Stimulated activated CD8-positive, alpha-beta memory T cell treated with anti-CD3 and anti-CD28 coated beads, Interleukin-7, amount 100 ng/mL, for 48 hours (primary cell): ENCODE measurements at places on chromosomes 3 and 15.

DNA sequence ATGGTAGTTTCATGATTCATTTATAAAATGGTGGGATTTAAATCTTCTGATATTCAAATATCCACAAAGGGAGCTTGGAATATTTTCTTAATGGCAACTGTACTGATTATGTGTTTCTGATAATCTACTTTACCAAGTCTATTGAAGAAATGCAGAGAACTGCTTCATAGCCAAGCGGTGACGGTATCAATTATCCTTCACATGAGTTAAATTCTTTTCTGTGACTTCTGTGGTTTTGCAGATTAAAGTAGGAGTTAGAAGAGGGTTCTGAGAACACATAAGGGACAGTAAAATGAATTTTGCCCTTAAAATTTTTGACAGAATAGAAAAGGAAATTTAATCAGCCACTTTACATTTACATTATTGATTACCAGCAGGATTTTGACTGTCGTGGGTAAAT is 563.2 kb downstream of the GBE1 start:
- no peak for DNase-seq

GRCh38 chr3:194102436-194102835 is 33.5 kb upstream of the HES1 start:
- DNase-seq: no peak

- DNase-seq: no peak
Observed at GRCh38 chr3:45907769-45908705, 21.7 kb downstream of the CCR9 start.

- DNase-seq: no peak
Observed at GRCh38 chr3:102747611-102748010, 312.8 kb downstream of the ZPLD1 start.

- DNase-seq: no peak
Observed at GRCh38 chr15:66572146-66572545, 6.3 kb upstream of the LCTL start.
